Natural killer cell treated with Interleukin-12 subunit alpha and Interleukin-12 subunit beta and Interleukin-15 and Interleukin-18, amount 100 ng/mL, for 72 hours (primary cell): ENCODE measurements at places on chromosomes 7 and 10. TPM values are rescaled to one million over a fixed set of nuclear protein-coding genes. Genes with fewer than 3 reads are reported as not detected.

DNA sequence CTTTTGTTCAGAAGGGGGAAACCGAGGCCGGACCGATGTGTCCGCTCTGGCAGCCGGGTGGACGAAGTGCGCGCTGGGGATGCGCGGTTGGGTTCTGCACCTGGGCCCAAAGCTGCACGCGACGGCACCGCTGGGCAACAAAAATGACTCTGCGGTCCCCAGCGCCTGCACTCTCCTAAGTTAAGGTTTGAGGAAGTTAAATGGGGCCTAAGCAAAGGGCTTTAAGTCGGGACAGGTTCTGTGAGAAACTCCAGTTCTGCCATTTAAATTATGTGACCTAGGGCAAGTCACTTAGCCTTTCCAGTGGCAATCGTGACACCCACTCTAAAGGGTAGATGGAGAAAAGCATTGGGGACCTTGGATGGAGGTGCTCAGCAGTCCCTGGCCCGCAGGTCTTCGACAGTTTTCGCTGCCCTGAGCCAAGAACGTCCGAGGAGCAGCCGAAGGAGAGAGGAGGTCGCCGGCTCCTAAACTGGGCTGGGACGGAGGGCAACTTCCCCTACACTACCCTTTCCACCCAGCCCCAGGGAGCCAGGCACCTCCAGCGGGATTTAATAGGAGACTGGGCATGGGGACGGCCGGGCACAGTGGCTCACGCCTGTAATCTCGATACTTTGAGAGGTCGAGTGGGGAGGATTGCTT is 534 bp upstream of the ACBD5 start:
- DNase-seq: no peak

GRCh38 chr10:122171302-122172075 is 99.6 kb upstream of the BTBD16 start:
- DNase-seq: no peak

DNA sequence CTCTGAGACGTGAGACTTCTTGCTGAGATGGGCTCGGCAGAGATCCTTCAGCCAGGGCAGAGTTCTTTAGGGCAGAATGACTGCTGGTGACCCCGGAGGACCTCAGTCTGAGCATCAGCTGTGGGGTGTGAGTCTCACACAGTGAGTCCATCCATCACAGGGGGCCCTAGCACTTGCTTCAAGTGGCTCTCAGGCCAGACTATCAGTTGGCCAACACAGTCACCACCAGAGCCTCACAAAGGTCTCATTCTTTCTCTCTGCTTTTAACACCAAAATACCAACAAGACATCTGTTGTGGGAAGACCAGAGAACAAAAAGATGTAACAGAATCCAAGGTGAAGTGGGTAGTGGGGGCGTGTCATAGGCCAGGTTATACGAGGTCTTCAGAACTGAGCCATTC is 345.6 kb upstream of the NRP1 start:
- DNase-seq: no peak

GPR85 gene
- total RNA-seq: not detected

- no peak for DNase-seq
These were observed 1.9 kb upstream of the STX1A start for GRCh38 chr7:73721377-73721817.

GRCh38 chr7:95772771-95773581 is 622 bp downstream of the DYNC1I1 start:
- no peak for DNase-seq

- peak; percentile 77 for DNase-seq
These were observed 22.6 kb upstream of the VDAC2 start for GRCh38 chr10:75187961-75188426.

GRCh38 chr10:132942101-132943057 is at the start of gene CFAP46:
CFAP46 (minus strand) TSS chr10:132942570; CDS start chr10:132942484, 86 bp downstream.
- peak; percentile 60 for DNase-seq
